ENCODE measurements at places on chromosomes 1 and 21.

DNA sequence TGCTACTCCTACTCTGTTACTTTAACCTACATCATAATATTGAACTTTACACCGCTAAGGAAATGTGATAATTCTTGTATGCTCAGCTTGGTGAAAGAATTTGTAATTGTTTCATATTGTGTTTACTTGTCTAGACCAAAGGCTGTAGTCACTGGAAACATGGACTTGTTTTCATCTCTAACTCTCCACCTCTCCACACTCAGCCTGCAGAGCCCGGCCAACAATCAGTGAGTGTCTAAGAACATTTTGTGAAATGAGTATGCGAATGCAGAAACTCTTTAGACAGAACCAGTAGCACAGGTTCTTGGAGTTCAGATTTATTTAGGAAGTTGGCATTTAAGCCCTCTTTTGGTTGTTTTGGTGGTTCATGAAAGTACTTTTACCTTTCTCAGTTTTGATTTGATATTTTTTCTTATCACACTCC, 3.2 kb upstream of the RWDD3 start:
- no peak for DNase-seq

GRCh38 chr1:87180682-87181081, 148.0 kb upstream of the LMO4 start:
- DNase-seq, result no peak

DNA sequence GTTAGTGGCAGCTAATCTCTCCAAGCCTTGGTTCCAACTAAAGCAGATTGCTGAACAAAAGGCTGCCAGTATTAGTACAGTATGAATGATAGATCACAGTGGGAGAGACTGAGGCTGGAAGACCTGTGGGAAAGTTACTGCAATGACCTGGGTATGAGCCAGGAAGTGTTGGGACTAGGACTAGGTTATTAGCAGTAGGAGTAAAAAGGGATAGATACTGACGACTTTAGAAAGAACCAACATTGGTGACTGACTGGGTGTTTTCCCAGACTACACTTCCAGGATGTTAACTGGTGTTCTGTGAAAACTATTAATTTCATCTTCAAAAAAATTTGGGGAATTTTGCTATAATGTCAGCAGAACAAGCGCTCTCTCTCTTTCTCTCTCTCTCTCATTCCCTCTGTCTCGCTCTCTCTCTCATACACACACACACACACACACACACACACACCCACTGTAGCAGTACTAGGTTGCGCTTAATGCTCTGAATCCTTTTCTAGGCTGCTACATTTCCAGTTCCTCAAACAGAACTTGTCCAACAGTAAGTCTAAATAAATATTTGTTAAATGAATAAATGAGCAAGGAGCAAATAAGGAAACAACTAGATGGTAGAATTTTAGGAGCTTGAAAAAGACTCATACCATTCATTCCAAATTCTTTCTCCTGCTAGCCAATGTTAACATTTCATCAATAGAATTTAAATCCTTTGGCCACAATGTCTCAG, 47.6 kb upstream of the RGS8 start:
- no peak for DNase-seq

DNA sequence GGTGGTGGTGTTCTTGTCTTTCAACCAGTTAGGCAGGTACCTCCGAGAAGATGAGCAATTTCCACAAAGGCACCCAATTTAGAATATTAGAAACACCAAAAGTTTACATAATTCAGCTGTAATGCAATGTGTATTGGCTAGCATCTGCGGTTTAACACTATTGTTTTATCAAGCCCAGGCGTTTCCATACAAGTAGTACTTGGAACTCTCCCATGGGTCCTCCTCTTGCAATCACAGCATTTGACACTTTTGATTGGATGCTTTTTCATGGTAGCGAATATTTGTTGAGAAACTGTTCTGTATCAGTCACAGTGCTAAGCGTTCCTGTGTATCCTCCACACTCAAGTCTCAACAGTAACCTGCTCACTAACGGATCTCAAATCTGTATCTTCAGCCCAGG, 20.1 kb upstream of the MAP1LC3C start:
- DNase-seq, result no peak

- DNase-seq, result no peak
These were observed 243.0 kb upstream of the SGIP1 start for GRCh38 chr1:66290761-66291530.

- DNase-seq, result peak; percentile 50
These were observed 5.8 kb upstream of the FAM167B start for GRCh38 chr1:32241001-32241763.

- no peak for DNase-seq
These were observed 167.7 kb downstream of the ACTL8 start for GRCh38 chr1:17922833-17923232.

DNA sequence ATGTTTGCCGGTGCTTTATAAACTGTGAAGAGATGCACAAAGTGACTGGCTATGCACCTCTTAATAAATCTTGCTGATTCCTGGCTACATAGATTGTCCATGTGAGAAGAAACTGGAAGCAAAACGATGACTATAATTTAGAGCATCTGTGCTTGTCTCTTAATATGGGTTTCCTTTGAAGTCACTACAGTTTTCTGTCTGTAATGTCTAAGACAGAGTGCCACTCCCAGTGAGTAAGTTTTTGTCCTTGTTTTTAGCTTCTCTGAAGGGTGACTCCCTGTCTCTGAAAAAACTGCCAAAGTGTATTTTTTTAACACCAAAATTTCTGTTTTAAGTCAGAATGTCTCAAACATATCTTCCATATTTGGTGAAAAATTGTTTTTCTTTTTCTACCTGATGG, 175.1 kb downstream of the FASLG start:
- DNase-seq, result no peak

GRCh38 chr1:234956821-234957329, 171.8 kb downstream of the TOMM20 start:
- no peak for DNase-seq

DNA sequence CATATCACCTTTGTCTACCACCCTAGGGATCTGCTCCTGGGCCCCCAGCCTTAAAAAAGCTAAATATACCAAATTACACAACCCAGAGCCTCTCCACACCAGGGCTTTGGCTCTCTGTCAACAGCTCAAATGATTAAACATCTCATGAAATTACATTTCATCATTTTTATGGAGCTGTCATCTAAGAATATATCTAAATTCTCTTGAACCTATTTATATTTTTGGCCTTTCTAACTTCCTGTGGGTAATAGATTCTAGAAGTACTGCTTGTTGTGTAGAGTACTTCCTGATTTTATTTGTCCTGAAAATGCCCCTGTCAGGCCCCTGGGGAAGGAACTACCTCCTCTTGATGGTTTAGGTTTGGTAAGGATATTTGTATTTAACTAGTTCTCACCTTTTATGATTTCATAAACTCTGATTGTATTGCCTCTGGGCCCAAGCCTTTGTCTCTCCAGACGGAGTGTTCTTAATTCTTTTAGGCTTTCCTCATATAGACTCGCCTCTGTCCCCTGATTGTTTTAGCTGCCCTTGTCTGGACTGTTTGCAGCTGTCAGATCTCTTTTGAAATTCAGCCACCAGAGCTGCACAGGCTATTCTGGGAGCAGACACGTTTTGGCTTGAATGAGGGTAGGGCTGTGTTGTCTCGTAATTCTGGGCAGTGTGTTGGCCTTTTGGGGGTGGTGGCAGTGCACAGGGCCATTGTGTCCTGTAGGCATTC, 16.6 kb downstream of the MYOG start:
- DNase-seq, result no peak

Data from omental fat pad (tissue), 4 donors.